ENCODE measurements at places on chromosomes 1 and 21. TPM values are rescaled to one million over a fixed set of nuclear protein-coding genes. Genes with fewer than 3 reads are reported as not detected.

DNA sequence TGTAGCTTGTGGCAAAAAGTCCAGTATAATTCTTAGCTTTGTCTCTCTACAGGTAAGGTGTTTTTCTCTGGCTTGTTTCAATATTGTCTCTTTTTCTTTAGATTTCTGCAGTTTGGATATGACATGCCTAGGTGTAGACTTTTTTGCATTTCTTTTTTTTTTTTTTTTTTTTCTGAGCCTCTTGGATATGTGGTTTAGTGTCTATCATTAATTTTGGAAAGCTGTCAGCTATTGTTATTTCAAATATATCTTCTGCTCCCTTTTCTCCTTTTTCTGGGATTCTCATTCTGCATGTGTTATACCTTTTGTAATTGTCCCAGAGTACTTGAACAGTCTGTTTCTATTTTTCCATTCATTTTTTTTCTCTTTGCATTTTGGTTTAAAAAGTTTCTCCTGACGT is 243.2 kb downstream of the DSCAM start:
- no peak overlapping the region for H3K27ac ChIP-seq
- H3K4me3 ChIP-seq, result no peak overlapping the region
- H3K27me3 ChIP-seq, result no peaks in the 10 kb centered on the region
- no peaks in the 10 kb centered on the region for H3K36me3 ChIP-seq
- no peaks in the 10 kb centered on the region for H3K4me1 ChIP-seq

GRCh38 chr1:95223110-95223509 is 10.9 kb upstream of the RWDD3 start:
- H3K27ac ChIP-seq, result no peak overlapping the region
- H3K4me1 ChIP-seq, result peaks cover 14% of the 10 kb centered on the region
- H3K4me3 ChIP-seq, result no peak overlapping the region
- H3K36me3 ChIP-seq, result no peaks in the 10 kb centered on the region
- H3K27me3 ChIP-seq, result no peaks in the 10 kb centered on the region

- H3K4me3 ChIP-seq, result no peak overlapping the region
- no peaks in the 10 kb centered on the region for H3K27me3 ChIP-seq
- H3K27ac ChIP-seq, result no peak overlapping the region
These were observed 19.4 kb downstream of the VPS13D start for GRCh38 chr1:12249181-12249580.

DNA sequence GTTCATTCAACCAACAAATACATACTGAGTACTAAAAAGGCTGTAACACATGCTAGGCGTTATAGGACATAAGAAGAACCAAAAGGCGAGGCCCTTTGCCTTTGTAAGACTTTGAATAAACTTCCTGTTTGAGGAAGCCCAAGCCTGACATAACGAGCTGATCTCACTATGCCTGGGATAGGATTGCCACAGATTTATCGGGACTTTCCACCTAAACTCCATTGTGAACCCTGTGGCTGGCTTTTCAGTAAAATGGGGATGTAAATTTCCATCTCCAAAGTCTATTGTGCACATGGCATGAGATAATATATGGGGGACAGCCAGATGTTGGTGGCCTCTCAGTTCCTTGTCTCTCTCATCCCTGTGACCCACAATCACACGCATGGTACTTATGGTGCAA is 41.9 kb downstream of the LMO4 start:
- peaks cover 8% of the 10 kb centered on the region for H3K4me1 ChIP-seq
- H3K27ac ChIP-seq, result no peak overlapping the region
- H3K27me3 ChIP-seq, result no peaks in the 10 kb centered on the region

- no peaks in the 10 kb centered on the region for H3K27me3 ChIP-seq
- H3K4me1 ChIP-seq, result no peaks in the 10 kb centered on the region
- no peak for DNase-seq
- no peak overlapping the region for H3K4me3 ChIP-seq
- no peaks in the 10 kb centered on the region for H3K36me3 ChIP-seq
These were observed 133.2 kb downstream of the MAP3K21 start for GRCh38 chr1:233460692-233461091.

DNA sequence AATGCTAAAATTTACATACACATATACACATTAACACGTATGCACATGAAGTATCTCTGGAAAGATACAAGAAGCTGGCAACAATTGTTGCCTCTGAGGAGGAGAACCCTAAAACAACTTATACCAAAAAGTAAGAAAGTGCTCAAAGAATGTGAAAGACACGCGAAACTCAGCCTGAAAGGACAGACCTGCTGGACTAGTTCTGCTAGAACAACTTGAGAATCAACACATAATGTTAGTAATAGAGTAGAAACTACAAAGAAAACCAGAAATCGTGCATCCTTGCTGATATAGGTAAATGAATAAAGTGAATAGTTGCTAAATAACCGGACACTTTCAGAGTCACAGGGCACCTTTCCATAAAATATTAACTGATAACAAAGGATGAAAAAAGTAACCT is 242.5 kb downstream of the RERE start:
- H3K4me3 ChIP-seq, result no peak overlapping the region
- no peak overlapping the region for H3K27ac ChIP-seq
- H3K27me3 ChIP-seq, result no peaks in the 10 kb centered on the region
- peaks cover 22% of the 10 kb centered on the region for H3K4me1 ChIP-seq

DNA sequence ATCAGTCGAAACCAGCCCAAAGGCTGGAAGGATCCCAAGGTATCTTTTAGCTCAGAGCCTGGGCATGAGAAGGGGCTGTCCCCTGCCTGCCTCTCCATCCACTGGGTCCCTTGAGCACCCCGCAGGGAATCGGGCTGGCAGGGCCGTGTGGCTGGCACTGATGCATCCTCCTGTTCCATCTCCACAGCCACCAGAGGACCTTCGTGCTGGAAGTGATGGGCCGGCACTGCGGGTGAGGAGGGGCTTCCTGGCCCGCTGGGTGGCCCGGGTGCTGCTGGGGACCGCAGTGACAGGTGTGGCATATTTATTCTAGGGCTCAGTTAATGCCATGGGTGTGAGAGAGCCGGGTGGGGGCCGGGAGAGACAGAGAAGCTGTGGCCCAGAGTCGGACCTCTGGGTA is 13.6 kb downstream of the PFKL start:
- no peaks in the 10 kb centered on the region for H3K4me1 ChIP-seq
- H3K4me3 ChIP-seq, result no peak overlapping the region
- H3K36me3 ChIP-seq, result peaks cover 41% of the 10 kb centered on the region
- DNase-seq, result no peak
- no peak overlapping the region for H3K27ac ChIP-seq

GRCh38 chr1:25624156-25624555 is 7.6 kb downstream of the MAN1C1 start:
- DNase-seq, result peak; percentile 75
- peaks cover 50% of the 10 kb centered on the region for H3K4me1 ChIP-seq
- H3K4me3 ChIP-seq, result no peak overlapping the region

DNA sequence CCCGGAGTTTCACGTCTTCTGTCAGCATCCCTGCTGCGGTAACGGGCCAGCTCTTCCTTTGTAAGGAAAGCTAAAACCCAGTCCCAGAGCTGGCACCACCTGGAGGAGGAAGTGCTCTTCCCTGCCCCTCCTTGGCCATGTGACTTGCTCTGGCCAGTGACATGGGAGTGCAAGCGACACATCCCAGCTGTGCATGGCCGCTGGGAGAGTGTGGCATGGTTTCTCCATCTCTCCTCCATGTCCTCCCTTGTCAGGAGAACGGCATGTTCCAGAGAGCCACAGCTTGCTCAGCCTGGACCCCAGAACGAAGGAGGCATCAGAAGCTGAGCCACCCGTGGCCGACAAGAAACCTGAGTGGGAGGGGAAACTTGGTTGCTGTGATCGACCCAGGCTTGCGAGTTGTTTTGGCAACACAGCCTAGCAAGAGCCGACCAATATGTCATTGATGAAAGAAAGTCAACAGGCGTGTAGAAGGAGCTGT is 2.7 kb upstream of the PRXL2B start:
- DNase-seq, result no peak
- peaks cover 1% of the 10 kb centered on the region for H3K27me3 ChIP-seq
- peaks cover 24% of the 10 kb centered on the region for H3K4me1 ChIP-seq
- no peak overlapping the region for H3K27ac ChIP-seq
- no peak overlapping the region for H3K4me3 ChIP-seq

GRCh38 chr1:219985169-219985568 is 56.8 kb upstream of the SLC30A10 start:
- no peak overlapping the region for H3K4me3 ChIP-seq
- no peak overlapping the region for H3K27ac ChIP-seq
- DNase-seq, result no peak
- H3K27me3 ChIP-seq, result no peaks in the 10 kb centered on the region
- H3K36me3 ChIP-seq, result peaks cover 41% of the 10 kb centered on the region

GRCh38 chr1:219385787-219386427 is 212.2 kb downstream of the LYPLAL1 start:
- H3K27me3 ChIP-seq, result no peaks in the 10 kb centered on the region
- no peak overlapping the region for H3K4me3 ChIP-seq
- DNase-seq, result no peak
- no peak overlapping the region for H3K27ac ChIP-seq
- no peaks in the 10 kb centered on the region for H3K4me1 ChIP-seq

DNA sequence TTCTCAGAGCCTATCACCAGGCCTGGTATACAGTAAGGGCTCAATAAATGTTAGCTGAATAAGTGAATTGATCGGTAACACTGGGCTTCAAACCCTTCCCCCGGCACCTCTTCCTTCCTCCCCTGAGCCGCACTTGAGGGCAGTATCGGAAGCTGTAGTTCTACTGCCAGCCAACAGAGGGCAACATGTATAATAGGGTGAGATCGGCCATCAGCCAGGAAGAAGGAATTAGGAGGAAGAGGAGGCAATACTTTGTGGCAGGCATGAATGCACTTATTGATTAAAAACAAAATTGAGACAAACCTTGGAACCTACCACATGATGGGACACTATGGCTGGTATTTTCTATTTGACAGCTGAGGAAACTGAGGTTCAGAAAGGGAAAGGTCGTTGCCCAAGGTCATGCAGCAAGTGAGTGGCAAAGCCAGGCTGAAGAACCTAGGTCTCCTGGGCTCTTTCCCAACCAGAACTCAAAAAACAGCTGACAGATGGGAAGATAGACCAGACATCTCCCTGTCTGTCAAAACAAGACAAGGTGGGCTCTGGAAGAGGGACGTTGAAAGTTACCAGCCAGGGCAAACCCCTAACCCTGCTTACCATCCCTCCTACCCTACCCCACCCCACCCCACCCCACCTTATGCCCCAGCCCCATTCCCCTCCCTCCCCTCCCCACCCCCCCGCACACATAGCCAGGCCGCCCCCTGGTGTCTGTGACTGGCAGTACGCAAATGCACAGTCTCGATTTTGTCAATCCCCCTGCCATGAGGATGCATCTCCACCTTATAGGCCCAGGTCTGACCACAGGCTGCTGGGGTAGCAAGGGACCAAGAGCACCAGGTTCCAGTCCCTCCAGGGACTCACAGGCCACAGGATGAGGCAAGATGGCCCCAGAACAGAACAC is 107.3 kb upstream of the RUNX3 start:
- no peaks in the 10 kb centered on the region for H3K27me3 ChIP-seq
- H3K4me3 ChIP-seq, result no peak overlapping the region
- H3K4me1 ChIP-seq, result peaks cover 4% of the 10 kb centered on the region
- H3K27ac ChIP-seq, result no peak overlapping the region
- no peaks in the 10 kb centered on the region for H3K36me3 ChIP-seq

- no peak overlapping the region for H3K27ac ChIP-seq
- H3K27me3 ChIP-seq, result no peaks in the 10 kb centered on the region
- DNase-seq, result no peak
- no peak overlapping the region for H3K4me3 ChIP-seq
These were observed 39.2 kb upstream of the SCMH1 start for GRCh38 chr1:41281334-41281733.

GRCh38 chr1:247297263-247298123 is 34.2 kb downstream of the ZNF496 start:
- no peak overlapping the region for H3K27ac ChIP-seq
- no peaks in the 10 kb centered on the region for H3K4me1 ChIP-seq
- DNase-seq, result no peak
- no peaks in the 10 kb centered on the region for H3K27me3 ChIP-seq
- H3K36me3 ChIP-seq, result peaks cover 35% of the 10 kb centered on the region

GRCh38 chr1:15341634-15342407 is 67.9 kb upstream of the EFHD2 start:
- no peak overlapping the region for H3K4me3 ChIP-seq
- H3K36me3 ChIP-seq, result no peaks in the 10 kb centered on the region
- DNase-seq, result no peak
- peak overlapping the region; percentile 42 for H3K27ac ChIP-seq
- no peaks in the 10 kb centered on the region for H3K27me3 ChIP-seq

DNA sequence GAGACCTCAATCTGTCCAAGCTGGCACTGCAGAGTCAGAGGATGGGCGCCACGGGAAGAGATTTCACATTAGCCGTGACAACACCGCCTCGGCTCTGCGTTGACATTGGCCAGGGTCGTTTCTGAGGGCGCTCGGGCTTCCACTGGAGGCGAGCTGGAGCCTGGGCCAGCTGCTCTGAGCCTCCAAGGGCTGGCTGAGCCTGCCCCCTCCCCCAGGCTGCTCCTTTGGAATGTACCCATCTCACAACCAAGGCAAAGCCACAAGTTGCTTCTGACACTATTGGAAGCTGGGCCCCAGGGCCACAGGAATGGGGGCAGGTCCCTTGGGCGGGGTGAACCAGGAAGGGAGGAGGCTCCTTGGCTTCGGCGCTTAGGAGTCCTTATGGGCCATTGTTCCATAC is 12.7 kb downstream of the GPR3 start:
- no peak overlapping the region for H3K4me3 ChIP-seq
- H3K27me3 ChIP-seq, result no peaks in the 10 kb centered on the region
- peak overlapping the region; percentile 76 for H3K27ac ChIP-seq
- DNase-seq, result no peak

GRCh38 chr1:39391691-39392679 is 99.5 kb upstream of the BMP8A start:
- DNase-seq, result no peak
- H3K27ac ChIP-seq, result peak overlapping the region; percentile 81
- peaks cover 21% of the 10 kb centered on the region for H3K36me3 ChIP-seq
- peaks cover 95% of the 10 kb centered on the region for H3K4me1 ChIP-seq

DNA sequence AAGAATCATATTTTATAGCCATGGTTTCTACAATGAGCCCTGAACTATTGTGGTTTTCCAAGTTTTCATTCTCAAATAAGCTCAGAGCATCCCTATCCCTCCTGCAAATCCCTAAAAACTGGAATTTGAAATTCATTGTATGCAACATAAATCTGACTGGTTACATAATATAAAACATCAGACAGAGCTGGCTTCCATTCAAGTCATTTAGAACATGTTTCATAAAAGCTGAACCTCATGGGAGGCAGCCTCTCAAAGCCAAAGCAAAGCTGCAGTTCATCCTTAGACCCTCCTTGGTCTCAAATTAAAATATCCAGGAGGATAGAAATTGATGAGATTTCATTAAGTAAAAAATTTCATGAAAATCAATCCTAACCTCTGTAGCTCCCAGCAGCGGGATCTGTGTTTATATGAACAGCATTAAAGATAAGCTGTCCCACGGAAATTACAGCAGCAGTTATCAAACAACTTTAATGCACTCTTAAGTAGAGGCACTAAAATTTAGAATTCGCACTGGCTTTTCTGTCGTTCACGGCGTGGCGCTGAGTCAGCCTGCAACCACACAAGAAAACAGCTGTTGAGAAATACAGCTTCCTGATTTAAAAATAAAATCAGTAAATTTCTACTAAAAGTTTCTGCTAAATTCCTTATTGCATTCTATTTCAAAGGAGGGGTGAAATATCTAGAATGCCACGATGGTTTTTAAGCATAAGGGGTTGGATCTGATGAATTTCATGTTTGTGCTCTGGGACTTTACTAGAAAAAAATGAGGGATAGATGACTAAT is 99.9 kb upstream of the TIAM1 start:
- H3K4me1 ChIP-seq, result no peaks in the 10 kb centered on the region
- H3K4me3 ChIP-seq, result no peak overlapping the region
- H3K27ac ChIP-seq, result no peak overlapping the region
- DNase-seq, result no peak
- H3K27me3 ChIP-seq, result no peaks in the 10 kb centered on the region
- H3K36me3 ChIP-seq, result no peaks in the 10 kb centered on the region

Gene RALGPS2
- 22.8 TPM for total RNA-seq

Gene FAM72B
- not detected for total RNA-seq

Gene TAS1R1
- total RNA-seq, result not detected

Gene ERRFI1
- 587 TPM for total RNA-seq

Gene TMEM200B
- total RNA-seq, result 20.0 TPM

Gene MANEAL
- total RNA-seq, result 1.4 TPM

Measured in esophagus muscularis mucosa (tissue), 4 donors.